ENCODE measurements at places on chromosomes 2 and 18.

DNA sequence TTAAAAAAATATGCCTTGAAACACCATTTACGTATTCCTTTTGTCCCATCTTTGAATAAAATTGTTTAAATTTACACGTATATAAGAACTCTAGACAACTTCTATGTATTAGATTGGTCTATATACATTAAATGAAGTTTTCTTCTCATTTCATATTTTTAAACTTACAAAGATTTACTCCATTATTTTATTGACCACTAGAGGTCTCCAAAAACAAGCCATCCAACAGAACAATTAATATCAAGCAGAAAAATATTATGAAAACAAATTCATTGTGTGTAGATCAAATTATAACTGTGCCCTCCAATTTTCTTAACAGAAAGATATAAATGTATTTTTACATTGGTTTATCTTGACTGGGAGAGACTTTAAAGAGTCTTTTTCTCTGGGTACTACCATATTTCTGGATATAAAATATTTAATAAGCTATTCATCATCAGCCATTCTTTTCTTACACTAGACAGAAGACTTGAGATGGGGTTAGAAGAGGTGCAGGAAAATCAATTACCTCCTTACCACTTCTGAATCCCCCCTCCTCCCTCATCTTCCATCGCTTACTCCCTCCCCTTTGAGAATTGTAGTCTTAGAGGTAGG is 66.5 kb downstream of the DPP4 start:
- DNase-seq: no peak

DNA sequence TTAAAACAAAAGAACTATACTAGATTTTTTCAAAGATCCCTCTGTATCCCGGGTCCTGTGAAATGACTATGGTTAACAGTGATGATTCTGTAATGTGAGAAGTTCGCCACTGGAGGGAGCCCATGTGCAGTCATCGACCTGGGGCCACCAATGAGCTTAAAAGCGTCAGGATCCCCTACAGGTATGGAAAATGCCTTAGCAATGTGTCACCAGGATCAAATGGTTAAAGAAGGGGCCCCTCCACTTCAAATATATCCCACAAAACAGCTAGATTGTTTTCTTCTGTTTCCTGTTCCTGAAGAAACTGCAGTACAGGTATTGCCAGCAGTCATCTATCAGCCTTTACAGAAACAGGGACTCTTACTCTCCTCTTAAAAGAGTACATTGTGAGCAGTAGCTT is 15.3 kb downstream of the CHRNA1 start:
- no peak for DNase-seq

DNA sequence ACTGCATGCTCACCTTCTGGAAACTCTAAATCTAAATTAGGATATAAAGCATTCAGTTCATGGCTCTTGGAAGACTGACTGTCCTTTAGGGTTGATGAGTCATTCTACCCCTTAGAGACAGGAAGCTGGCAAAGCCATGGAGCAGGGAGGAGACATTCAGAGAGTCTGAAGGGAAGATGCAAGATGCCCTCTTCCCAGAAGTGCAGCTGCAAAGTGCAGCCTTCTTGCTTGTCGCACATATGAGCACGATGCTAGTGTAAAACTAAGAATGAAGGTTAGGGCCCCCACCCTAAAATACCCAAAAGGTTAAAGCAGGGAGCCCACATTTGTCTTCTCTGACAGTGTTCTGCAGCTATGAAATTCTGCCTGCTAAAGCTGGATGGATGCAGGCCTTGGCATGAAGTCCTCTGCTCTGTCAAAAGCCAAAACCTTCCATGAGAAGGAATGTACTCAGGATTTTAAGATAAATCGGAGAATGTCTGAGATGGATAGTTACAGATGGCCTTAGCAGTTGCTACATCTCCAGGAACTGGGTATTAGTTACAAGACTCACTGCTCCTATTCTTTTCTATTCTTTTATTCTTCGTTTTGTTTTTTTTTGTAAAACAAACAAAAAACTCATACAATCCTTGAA is 89.7 kb downstream of the POLE4 start:
- no peak for DNase-seq

GRCh38 chr2:62435720-62436119 is 70.3 kb downstream of the TMEM17 start:
- no peak for DNase-seq

DNA sequence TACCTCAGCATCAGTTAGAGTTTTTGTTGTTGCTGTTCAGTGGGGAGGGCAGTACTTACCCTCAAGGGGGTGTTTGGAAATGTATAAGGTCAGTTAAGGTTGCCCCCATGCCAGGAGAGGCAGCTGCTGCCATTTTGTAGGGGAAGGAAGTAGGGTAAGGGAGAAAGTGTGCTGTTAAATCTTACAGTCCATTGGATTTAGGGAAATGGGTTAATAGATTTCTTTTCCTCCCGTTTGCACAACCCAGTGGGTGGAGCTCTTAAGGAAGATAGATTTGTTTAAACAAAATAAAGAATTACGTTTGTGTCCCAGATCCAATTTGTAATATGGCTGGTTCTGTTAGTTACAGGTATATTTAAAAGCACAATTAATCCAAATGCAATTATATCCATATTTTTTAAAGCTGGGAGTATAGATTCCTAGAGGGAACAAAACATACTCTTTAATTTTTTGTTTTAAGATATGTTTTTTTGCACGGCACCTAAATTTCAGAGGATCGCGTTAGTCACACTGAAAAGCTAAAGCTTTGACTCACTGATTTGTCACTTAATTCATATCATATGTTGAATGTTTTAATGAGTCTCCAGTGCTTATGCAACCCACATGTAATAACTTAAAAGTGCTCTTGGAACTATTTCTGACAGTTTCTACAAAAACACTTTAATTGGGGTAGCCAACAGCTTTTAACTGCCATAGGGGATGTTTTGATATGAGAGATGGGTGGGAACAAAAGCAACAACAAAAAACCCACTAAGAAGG is 9.0 kb upstream of the CWC22 start:
- no peak for DNase-seq

DNA sequence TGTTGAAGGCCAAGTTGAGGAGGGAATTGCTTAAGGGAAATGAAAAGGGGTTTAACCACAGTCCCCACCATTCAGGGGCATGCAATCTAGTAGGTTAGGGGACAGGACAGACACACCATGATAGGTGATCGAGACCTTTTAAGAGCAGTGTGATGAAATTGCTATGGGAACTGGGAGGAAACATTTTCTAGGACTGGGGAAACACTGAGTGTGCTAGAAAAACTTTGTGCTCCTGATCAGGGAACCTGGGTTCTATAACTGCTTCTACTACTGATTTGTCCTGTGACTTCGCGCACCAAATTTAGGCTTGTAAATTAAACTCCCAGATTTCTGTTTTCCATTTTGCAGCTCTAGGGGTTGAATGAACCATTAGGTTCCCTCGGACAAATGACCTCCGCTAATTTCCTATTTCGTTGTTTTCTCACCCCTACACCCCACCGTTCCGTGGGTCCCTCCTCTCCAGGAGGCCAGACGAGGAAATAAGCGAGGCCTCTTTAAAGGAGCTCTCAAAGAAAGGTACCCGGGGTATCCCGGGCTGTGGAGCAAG is 371 bp upstream of the LCLAT1 start:
- DNase-seq: no peak

DNA sequence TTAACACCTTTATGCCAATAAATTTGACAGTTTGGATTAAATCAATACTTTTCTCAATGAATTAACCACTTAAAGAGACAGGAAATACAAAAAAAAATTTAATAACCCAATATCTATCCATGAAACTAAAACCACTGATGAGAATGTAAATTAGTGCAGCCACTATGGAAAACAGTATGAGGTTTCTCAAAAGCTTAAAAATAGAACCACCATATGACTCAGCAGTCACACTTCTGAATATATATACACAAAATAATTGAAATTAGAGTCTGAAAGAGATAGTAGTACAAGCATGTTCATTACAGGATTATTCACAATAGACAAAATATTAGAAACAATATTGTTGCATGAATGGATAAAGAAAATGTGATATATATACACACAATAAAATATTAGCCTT is 382.1 kb upstream of the SETBP1 start:
- no peak for DNase-seq

DNA sequence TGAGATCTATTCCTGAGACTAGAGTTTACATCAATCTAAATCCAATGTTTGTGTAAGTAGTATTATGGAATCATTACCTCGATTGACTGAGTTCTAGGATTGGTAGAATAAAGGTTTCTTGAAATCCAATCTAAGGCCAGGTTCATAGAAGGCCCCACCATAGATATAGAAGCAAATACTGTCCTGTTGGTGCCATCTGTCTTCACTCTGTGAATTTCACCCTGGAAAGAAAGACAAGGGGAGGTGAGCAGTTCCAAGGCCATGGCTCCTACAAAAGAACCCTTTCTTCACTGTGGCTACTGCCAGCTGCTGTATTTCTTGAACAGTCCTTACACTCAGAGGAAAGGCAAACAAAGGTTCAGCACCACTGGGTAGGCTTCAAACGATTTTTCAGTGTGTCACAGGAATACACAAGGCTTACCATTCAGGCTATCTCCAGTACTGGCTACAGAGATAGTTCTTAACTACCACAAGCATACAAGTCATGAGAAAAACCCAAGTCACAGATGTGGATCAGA is 137.0 kb downstream of the LRP2 start:
- no peak for DNase-seq

DNA sequence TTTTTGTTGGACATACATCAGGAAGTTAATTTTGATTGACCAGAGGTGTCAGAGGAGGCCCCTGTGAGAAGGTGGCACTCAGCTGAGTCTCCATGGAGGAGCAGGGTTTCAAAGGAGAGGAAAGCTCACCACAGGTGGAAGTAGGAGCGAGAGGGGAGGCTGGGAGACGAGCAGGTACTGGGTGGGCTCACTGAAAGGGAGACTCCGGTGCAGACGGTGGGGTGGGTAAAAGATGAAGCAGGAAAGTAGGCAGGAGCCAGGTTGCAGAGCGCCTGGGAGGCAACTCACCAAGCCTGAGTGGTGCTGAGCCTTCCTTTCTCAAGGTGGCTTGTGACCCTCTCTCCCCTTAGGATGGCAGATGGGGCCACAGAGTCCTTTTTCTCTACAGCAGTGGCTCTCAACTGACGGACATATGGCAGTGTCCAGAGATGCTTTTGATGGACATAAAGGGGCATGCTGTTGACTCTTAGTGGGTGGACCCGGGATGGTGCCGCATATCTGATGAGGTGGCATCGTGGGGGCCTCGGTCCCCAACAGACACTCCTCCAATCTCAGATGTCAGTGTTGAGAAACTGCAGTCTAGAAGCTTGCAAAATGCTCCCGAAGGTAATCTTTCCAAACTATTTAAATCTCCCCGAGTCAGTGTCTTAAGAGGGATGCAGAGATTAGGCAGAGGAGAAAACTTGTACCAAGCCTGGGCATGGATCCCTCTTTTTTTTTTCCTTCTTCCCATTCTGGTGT is 64.0 kb downstream of the LPIN1 start:
- no peak for DNase-seq

GRCh38 chr2:231213931-231214642 is 15.7 kb downstream of the ARMC9 start:
- no peak for DNase-seq

DNA sequence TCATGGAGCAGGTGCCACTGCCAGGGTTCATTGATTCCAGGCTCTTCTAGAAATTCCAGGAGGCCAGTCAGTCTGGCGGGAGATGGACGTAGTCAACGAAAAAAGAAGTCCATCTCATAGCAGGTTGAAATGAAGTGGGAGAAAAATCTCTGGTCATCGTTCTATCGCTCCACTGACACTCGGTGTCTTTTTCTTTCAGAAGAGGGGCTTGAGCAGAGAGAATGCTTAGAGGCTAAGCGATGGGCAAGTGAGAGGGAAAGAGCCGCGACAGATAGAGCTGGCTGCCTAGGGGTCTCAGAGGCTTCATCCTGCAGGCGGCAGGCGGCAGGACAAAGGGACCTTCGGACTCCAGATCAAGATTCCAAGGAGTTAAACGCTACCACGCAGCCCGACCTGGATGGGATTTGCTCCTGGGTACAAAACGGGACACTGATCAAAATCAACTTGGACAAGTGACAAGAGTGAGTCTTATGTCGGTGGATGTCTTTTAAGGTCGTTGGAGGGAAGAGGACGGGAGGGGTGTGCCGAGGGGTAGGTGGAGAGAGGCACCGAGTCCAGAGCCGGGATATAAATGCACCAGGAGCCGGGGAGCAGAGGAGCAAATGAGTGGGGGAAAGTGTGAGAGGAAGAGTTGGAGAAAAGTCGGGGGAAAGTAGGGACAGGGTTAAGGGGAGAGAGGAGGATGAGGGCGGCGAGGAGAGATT is 677 bp upstream of the TMEM178A start:
- no peak for DNase-seq

DNA sequence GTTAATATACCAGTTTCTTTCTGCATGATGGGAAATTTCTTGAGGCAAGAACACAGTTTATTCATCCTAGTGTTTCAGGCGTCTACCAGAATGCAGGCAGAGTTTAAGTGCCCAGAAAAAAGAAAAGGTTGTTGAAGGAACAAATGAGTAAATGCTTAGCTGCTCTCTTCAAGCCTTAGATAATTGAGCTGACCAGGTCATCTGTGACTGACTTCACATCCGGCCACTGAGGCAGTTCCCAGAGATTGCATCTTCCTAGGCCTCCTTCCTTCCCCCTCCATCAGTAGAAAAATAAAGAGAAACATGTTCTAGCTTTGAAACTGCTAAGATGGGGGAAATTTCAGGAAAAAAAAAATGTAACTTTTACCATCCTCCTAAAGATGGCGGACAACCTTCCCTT is 9.4 kb upstream of the TMEM163 start:
- DNase-seq: no peak

DNA sequence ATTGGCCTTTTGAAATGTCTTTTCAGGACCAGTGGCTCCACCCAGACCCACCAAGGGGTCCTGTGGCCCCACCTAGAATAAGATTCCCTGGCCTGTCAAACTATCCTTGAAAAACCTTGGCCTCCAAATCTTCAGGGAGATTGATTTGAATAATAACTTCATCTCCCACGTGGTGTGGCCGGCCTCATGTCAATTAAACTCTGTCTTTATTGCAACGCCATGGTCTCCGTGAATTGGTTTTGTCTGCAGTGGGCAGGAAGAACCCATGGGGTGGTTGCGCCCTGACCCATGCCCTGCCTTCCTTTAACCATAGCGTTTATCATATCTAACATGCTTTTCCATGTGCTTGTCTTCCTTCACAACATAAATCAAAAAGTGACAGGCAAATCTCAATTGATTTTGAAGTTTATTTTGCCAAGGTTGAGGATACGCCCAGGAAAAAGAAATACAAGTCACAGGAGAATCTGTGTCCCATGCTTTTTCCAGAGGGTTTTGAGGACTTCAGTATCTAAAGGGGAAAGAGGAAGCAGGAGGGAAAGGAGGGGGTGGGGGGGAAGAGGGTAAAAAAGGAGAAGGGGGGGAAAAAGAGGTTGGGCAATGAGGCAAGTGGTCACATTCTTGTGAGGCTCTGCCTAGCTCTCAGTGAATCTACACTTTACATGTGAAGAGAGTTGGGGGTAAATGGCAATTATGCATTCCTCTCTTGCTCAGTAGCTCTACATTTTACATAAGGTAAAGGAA is 66.5 kb upstream of the CABLES1 start:
- no peak for DNase-seq

DNA sequence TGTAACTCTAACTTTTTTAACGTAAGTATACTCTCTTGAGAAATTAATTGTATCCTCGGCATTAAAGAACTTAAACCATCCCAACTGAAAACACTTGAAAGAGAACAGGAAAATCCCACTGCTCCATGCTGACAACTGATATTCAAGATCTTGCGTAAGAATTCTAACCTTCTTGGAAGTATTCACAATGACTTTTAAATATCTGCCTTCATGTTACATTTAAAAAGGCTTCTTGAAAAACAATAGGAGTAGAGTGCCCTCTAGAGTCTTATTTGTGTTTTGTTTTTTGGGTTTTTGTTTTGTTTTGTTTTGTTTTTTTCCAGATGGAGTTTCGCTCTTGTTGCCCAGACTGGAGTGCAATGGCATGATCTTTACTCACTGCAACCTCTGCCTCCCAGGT is 65.4 kb upstream of the DNAJC10 start:
- DNase-seq: no peak

- no peak for DNase-seq
Observed at GRCh38 chr2:96687266-96687665, 44.7 kb downstream of the FER1L5 start.

Data from omental fat pad (tissue), 4 donors.